ENCODE measurements at places on chromosomes 3 and 15.

- DNase-seq, result no peak
These were observed 197.0 kb downstream of the THSD4 start for GRCh38 chr15:71312194-71312708.

GRCh38 chr15:57352535-57353316, 23.6 kb upstream of the CGNL1 start:
- no peak for DNase-seq

DNA sequence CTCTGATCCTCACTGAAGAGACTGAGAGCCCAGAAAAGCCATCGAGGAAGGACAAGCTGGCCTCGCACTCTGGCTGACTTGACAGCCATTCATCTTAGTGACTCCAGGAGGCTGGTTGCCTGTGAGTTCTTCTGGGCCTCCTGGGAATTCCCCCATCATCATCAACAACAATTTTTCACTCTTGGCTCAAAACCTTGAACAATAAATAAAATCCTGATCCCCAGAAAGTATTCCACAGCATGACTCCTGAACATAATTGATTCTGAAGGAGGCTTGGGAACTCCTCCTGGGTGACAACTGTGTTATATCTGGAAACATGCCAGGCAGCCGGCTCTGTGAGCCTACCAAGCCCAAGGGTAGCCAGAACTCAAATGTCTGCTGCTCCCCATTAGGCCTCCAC, 188.6 kb downstream of the SHQ1 start:
- no peak for DNase-seq

- DNase-seq, result no peak
These were observed 413.9 kb downstream of the SHQ1 start for GRCh38 chr3:72434296-72434695.

GRCh38 chr15:101320501-101321052, 25.5 kb upstream of the SNRPA1 start:
- peak; percentile 54 for DNase-seq

DNA sequence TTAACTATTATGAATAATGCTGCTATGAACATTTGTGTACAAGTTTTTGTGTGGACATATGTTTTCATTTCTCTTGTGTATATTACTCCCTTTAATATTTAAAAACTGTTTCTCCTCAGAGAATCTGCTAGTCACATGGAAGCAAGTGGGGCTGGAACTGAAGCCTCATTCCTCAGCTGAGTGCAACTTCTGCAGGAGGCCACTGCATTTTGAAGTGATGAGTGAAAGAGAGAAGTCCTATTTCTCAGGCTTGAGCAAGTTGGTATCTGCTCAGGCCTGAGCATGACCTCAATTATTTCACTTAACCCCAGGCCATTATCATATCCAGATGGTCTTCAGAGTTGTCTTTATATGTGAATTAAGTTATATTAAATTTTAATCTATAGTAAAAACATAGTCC, 11.5 kb downstream of the TLR9 start:
- no peak for DNase-seq

DNA sequence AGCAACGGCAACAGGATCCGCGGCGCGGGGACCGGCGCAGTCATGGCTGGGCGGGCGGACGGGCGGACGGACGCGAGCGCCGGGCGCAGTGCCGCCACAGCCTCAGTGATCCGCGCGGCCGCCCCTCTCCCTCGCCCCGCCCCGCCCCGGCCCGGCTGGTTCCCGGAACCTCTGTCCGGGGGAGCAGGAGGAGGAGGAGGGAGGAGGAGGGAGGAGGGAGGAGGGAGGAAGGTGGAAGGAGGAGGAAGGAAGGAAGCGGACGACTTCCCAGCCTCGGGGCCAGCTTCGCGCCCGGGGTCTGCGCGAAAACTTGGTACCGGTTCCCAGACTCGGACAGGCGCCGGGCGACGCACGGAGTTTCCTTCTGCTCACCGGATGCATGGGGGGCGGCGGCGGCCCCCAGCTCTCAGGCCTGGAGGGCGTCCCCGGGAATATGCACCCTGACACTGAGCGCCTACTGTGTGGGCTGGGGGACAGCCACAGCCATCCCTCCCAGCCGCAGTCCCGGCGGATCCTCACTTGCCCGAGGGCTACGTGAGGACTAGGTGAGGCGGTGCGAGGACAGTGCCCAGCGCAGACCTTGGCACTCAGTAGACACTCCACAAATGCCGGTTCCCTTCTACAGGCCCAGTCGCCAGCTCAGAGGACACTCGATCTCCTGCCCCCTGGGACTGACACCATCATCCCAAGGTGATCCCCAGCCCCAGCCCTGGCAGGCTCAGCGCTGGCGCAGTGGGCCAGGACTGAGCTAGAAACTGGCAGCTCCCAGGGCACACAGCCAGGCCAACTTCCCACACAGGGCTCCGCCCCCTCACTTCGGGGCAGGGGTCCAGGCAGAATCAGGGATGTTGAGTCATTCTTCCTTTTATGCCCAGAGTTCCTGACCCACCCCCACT, at the start of gene SHISA5:
Gene SHISA5, minus strand, starts transcription at position 124 of the 896 bp plus-strand sequence. Its CDS starts 80 bp downstream, at position 44.
- peak; percentile 22 for DNase-seq

DNA sequence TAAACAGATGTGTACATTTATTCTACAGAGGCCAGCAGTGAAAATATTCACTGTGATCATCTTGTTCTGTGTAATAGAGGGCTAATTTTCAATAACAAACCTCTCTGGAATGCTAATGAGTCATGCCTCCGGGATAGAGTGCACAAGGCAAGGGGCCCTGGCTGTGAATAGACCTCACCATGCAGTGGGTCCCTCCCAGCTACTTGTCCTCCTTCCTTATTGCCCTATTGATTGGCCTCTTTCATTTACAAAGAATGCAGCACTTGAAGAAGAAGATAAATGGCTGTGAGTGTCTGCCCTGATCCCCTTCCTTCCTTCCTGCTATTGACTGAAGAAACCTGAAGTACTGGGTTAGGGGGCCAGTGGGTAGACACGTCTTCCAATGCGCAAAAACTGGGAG, 436.3 kb downstream of the WDR72 start:
- no peak for DNase-seq

GRCh38 chr3:140273542-140274195, 338.7 kb downstream of the CLSTN2 start:
- DNase-seq, result no peak

DNA sequence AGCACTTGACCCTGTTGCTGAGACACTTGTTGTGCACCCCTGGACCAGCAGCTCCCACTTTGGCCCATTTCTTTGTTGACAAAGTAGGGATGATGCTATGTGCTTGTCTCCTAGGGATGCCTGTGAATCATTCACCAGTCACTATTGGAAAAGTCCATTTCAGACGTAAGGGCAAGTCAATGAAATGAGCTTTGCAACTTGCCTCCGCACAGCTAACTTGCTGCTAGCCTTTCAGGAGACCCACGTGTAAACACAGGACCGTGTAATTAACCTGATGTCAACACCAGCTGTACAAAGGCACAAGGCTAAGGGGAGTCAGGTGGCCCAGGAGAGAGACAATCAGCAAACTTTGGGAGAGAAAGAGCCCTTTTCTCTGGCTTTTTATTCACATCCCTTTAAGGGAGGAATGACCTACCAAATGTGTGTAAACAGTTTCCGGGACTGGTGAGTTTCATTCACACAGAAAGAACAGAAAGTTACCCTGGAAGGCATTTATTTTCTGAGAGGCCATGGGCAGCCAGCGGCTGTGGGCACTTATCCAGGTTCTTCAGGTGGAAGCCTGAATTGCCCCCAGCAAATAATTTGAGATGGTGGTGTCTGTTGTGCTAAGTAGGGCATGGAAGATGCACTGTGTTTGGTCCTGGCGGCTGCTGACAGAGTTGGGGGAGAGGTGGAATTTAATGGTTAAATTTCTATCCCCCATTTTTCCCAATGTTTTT, 54.0 kb downstream of the TIPARP start:
- DNase-seq, result no peak

DNA sequence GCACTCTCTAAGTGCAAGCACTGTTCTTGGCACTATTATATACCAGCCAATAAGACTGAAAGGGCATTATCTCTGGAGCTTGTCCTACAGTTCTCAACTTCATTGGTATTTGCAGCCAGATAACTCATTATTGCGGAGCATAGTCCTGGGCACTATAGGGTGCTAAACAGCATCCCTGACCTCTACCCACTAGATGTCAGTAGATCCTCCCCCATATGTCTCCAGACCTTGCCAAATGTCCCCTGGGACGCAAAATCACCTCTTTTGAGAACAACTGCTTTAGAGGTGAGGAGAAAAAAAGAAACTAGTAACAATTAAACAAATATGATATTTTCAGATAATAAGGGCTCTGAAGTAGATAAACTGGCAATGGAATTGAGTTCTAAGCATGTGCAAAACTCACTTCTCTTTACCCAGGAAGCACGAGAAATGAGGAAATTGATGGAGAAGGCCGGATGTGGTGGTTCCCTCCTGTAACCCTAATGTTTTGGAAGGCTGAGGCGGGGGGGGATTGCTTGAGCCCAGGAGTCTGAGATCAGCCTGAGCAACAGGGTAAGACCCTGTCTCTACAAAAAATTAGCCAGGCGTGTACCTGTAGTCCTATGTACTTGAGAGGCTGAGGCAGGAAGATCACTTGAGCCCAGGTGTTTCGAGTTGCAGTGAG, 61.4 kb downstream of the FRMD4B start:
- DNase-seq, result peak; percentile 53

DNA sequence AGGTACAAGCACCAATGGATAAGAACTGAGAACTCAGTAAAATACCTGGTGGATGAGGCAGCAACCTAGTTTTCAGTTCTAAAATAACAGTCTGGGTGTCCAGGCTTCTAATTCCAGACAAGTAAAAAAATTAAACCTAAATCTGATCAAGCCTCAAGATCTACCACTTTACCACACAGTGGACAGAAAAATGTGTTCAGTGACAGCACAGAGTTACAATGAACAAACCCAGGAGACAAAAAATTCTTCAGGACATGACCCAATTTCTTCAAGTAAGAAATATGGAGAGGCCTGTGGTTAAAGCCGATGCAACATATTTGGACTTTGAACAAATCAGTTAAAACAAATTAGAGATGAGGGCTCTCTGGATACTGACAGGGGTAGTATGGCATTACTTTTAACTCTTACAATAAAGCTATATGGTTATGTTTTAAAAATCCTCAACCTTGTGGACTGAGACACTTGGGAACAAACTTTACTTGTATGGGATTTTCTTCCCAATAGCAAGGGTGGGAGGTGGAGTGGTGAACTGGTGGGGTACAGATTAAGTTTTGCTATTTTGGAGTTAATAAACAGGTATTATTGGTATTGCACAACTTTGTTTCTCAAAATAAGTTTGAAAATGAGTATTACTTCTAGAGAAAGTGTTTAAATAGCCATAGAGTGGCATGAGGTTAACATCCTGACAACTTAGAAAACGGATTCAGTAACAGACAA, 14.2 kb downstream of the CCNL1 start:
- no peak for DNase-seq

- DNase-seq, result no peak
These were observed 3.7 kb upstream of the EFHB start for GRCh38 chr3:19937459-19938294.

DNA sequence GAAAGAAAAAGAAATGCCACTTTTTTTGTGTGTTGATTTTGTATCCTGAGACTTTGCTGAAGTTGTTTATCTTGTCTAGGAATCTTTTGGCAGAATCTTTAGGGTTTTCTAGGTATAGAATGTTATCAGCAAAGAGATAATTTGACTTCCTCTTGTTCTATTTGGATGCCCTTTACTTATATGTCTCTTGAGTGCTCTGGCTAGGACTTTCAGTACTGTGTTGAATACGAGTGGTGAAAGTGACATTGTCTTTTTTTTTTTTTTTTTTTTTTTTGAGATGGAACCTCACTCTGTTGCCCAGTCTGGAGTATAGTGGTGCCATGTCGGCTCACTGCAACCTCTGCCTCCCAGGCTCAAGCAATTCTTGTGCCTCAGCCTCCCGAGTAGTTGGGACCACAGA, 64.7 kb upstream of the NPHP3 start:
- no peak for DNase-seq

DNA sequence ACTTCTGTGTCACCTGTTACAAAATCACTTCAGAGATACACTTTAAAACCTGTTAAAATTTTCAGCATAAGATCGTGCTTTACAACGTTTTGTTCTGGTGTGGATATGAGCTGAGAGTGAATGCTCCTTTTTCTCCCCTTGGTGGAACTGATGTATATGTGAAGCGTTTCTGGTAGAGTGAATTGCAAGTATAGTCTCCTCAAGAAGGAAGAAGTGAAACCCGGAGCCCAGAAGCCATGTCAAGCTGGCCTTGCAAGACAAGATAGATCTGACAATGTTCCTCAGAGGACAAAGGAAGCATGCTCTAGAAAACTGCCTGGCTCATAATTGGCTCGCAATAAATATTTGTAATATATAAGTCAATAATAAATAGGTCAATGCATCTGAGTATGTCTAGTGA, 23.6 kb downstream of the SERPINI2 start:
- no peak for DNase-seq

DNA sequence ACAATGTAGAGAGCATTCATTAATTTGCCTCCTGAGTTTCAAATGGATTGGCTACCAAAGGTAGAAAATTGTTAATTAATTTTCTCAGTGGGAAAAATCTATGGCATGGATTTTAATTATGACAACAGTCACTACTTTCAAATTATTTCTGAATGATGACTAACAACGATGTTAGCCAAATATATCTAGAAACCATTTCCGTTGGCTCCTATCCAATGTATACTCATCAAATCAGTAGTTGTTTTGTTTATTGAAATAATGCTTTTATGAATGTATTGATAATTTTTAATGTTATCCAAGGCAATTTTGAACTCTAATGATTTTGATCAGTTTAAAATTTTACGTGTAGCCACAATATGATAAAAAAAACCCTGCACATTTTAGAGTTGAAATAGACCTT, 333.4 kb downstream of the NAALADL2 start:
- DNase-seq, result no peak

DNA sequence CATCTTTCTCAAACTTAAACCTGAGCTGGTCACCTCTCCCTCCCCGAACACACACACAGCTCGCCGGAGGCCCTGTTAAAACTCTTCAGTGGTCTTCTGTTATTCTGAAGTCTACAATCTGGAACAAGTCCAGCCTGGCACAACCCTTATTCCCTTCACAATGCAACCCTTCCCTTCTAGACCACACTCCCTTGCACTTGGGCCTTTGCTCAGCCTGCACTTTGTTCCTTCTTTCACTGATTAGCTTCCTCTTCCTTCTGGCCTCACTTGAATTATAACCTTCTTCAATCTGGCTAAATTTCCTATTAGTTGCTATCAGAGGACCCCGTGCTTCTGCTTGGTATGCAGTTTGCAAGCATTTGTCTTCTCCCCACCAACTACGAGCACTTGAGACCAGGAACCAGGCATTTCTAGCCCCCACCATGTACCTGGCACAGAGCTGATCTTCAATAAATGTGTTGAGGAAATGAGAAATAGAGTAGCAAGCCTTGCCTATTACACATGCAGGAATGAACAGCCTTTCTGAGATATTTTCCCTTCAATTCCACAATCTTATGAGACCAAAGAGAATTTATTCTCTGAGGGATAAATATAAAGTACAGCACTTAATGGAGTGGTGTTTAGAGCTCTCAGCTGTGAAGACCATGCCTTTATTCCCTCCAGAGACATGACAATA, 663.1 kb upstream of the ADAMTS9 start:
- DNase-seq, result no peak

- no peak for DNase-seq
These were observed 12.4 kb downstream of the GYG1 start for GRCh38 chr3:149003653-149004305.

DNA sequence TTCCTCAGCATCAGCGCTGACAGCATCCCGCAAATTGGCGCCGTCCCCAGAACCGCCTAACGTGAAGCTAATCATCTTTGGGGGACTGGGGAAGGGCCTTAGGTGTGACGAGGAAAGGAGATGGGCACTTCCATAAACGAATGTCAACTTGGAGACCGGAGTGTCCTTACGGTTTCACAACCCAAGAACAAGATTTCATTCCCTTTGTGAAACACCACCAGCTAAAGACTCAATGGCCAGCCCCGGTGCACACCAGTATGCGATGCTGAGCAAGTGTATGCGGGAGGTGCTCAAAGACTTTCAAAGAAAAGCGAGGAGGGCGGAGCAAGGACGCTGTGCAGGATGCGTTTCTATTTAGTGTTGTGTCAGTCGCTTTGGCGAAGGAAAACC, 759 bp upstream of the TTBK2 start:
- DNase-seq, result no peak

Data from GDM1 (cell line).